ENCODE measurements at places on chromosomes 7 and 10. TPM values are rescaled to one million over a fixed set of nuclear protein-coding genes. Genes with fewer than 3 reads are reported as not detected.

DNA sequence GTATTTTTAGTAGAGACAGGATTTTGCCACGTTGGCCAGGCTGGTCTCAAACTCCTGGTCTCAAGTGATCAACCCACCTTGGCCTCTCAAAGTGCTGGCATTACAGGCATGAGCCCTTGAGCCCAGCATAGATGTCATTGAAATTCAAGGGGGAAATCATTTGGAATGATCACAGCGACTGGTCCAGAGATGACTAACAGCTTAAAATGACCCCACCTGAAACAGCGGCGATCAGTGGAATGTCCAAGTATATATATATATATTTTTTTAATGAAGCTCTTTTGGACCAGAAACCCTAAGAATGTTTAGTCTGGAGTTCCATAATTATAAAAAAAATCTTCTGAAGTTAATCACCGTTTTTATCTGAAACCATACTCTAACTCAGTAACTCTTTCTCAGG lies 12.5 kb upstream of the AKR1E2 start:
- no peak for DNase-seq

DNA sequence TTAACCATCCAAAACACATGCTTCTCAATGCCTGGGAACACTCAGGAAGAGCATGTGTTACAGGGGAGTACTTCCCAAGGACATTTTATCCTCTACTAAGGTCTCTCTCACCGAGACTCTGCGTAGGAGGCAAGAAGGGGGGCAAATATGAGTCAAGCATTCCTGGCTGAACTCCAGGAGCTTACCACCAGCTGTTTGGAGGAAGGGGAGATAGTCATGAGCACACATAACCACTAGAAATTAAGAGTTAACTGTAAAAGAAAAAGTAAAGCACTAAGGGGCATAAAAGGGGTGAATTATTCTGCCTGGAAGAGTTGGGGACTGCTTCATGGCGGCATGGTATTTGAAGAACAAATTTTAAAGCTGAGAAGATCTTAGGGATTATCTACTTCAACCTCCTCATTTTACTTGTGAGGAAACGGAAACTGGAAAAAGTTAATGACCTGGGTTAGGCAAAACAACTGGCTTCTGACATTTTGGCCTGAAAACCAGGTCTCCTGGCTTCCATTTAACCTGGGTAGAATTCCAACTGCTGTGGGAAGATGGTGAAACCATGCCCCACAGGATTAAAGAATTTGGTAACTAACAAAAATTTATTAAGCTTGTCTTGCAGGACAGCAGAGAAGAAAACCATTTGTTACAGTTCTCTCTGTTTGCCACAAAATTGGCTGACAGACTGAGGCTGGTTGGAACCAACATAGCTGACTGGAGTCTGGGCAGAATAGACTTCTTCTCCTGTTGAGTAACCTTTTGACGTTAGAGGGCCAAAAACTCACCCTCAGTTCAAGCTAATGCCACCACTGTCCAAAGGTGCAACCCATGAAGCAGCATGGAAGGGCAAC lies 85.5 kb downstream of the SLC25A13 start:
- peak; percentile 42 for DNase-seq

- DNase-seq, result peak; percentile 55
Observed at GRCh38 chr7:44103923-44104859, at the start of gene AEBP1. Gene AEBP1 (plus strand): TSS chr7:44104345. CDS start chr7:44104666, 321 bp downstream.

Gene PRKG1
- total RNA-seq, result 24.9 TPM

Gene INSYN2A
- total RNA-seq, result not detected

All from left ventricle myocardium superior (tissue), 1 donor.